ENCODE measurements at places on chromosomes 7 and 10. TPM values are rescaled to one million over a fixed set of nuclear protein-coding genes. Genes with fewer than 3 reads are reported as not detected.

FAM237B gene
- not detected for polyA plus RNA-seq

GAD2 gene
- not detected for polyA plus RNA-seq

AZGP1 gene
- 1.6 TPM for polyA plus RNA-seq

ABCB1 gene
- 0.59 TPM for polyA plus RNA-seq

RHOBTB1 gene
- 1.8 TPM for polyA plus RNA-seq

SEC61A2 gene
- 5.9 TPM for polyA plus RNA-seq

GRCh38 chr7:68038621-68039314, 1042.1 kb downstream of the TYW1 start:
- no peak for DNase-seq
